ENCODE measurements at places on chromosomes 1 and 21. TPM values are rescaled to one million over a fixed set of nuclear protein-coding genes. Genes with fewer than 3 reads are reported as not detected.

DNA sequence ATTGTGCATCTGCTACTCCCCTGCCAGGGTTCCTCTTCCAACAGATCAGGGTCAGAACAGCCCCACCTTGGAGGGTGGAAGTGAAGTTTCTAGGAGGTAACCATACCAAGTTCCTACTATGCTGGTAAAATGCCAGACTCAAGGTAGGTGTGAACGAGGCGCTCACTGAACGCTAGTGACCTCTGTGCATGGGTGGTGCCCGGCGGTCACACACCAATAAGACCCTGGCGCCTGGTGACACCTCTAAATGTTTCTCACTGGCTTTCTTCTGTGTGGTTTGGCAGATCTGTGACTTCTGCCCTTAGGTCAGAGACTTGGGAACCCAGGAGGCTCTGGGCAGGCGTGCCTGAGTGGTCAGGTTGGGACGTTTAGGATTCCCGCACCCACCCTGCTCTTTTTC, 55.9 kb downstream of the TMCO4 start:
- no peak for DNase-seq

PM20D1 gene
- total RNA-seq, result 0.23 TPM

DNA sequence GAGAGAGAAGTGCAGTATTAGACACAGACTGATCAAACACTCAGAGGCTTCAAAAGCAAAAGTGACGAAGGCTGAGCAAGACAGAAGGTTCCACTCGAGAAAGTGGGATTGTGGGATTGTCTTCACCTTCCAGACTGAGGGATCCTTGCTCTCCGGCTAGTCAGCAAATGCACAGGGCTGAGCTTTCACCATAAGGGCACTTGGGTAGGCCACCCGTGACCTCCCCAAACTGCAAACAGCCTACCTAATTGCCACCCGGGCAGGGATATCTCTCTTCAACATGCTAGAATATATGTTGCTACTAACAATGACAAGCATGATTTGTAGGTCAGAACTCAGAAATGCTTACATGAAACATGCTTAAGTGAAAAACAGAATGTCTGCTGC, 35.3 kb upstream of the RIPK4 start:
- DNase-seq, result no peak

SH3D21 gene
- 1.6 TPM for total RNA-seq

DNA sequence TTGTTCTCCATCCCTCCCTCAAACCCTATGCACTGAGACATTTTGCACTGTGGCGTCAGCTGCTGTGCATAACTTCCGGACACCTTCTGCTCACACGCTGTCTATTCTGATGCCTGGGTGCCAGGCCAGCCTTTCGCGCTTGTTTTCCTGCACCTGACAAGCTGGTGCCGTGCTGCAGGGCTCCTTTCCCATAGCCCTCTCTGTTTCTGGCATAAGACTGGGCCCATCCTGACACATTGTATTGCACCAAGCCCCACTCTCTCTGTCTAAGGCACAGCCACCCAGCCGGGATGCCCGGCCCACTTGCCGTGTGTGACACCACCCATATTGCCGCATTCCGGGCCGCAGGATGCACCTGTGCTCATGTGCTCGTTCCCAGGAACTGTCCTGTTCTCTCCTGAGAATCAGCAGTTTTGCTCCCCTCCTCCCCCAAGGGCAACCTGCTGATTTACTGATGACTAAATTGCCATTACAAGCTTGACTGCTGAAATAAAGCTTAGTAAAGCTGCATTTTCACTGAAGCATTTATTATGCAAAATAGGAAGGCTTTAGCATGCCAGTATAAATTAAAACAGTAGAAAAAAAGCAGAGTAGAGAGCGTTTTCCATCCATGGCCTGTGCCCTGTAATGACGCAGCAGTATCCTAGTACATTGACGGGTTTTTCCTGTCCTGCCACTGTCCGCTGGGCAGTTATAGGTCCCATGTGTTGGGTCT, 88.0 kb downstream of the CD247 start:
- DNase-seq, result no peak

GRCh38 chr1:224579526-224579925, 36.6 kb upstream of the CNIH3 start:
- DNase-seq, result no peak

GRCh38 chr21:35679076-35679475, 381.2 kb downstream of the SETD4 start:
- DNase-seq, result no peak

OVAAL gene
- total RNA-seq, result not detected

SLAMF6 gene
- total RNA-seq, result 1.2 TPM

All from posterior vena cava (tissue), 2 donors.